ENCODE measurements at places on chromosomes 2 and 18.

- DNase-seq, result no peak
Measured at GRCh38 chr18:23307567-23308295, 145.4 kb upstream of the RIOK3 start.

GRCh38 chr2:134320930-134321329, 67.1 kb downstream of the MGAT5 start:
- no peak for DNase-seq

DNA sequence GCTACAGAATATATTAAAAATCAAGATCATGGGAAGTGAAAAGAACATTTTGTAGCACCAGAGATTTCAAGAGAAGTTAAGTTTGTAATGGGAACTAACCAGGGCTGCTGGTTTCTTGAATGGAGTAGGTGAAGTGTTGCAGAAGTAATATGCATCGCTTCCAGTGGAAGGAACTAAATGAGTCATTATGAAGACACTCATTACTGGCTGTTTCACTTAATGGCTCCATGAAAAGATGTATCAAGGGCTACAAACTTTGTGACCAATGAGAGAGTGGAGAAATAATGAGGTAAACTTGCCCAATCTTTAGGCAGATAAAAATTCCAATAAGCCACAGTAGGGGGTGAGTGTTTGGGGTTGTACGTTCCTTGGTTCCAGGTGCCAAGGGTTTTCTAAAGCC, 380.4 kb upstream of the POU3F3 start:
- DNase-seq, result no peak

- DNase-seq, result no peak
Measured at GRCh38 chr2:71082402-71083252, 14.2 kb downstream of the NAGK start.

DNA sequence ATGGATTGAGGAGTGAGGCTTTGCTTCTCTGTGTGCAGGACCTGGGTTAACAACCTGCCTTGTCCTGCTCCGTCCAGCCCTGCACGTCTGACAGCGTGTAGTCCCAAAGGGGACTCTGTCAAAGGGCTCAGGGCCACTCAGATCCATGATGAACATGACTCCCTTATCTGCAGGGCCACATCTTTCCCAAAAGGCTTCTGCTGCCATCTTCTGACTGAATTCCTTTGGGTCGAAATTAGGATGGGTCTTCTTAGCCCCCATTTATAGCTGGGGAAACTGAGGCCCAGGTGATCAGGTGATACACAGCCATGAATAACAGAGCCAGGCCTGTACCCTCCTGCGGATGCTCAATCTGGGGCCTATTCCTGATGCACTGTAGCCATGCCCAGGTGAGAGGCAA, 109.2 kb downstream of the CELF4 start:
- DNase-seq, result no peak

- DNase-seq, result no peak
Measured at GRCh38 chr2:200467806-200468681, 41.8 kb downstream of the KCTD18 start.

DNA sequence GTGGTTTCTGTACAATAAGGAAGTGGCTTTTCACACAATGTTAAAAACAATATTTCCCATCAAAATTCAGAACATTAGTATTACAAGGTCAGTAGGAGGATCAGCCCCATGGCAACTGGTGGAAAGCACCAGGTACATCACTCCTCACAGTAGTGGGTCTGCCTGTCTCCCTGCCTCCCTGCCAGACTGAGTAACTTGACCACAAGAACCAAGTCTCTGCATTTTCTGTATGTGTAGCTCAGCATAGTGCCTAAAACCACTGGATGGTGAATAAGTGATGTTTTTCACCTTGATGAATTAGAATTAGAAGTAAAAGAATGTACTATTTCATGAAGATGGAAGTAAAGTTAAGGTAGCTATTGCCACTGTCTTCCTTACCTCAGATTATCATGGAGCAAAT, 4.1 kb upstream of the WDR7 start:
- no peak for DNase-seq

Data from skeletal muscle cell (primary cell).